Heart right ventricle (tissue), 16 donors: ENCODE measurements at places on chromosomes 1 and 21. TPM values are rescaled to one million over a fixed set of nuclear protein-coding genes. Genes with fewer than 3 reads are reported as not detected.

DNA sequence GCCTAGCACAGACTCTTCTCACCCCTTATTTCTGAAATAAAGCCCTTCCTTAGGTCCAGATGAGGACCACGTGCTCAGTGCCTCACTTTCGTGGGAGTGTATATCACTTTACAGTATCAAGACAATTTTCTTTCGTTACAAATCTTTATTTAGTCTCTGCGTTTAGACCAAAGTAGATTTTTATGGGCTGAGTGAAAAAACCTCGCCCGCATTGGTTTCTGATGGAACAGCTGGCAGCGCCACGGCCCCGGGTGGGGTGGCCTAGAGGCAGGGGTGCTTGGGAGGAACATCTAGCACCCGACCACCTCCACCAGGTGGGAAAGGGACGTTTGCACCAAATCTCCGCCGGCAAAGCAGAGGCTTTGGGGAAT lies 7.6 kb downstream of the SIM2 start:
- H3K36me3 ChIP-seq: no peaks in the 10 kb centered on the region
- H3K27me3 ChIP-seq: peaks cover 100% of the 10 kb centered on the region
- peaks cover 32% of the 10 kb centered on the region for H3K4me1 ChIP-seq
- no peak overlapping the region for H3K4me3 ChIP-seq
- no peak overlapping the region for H3K27ac ChIP-seq

- H3K27me3 ChIP-seq: no peaks in the 10 kb centered on the region
- no peak overlapping the region for H3K27ac ChIP-seq
- H3K36me3 ChIP-seq: no peaks in the 10 kb centered on the region
- H3K4me1 ChIP-seq: peaks cover 18% of the 10 kb centered on the region
- H3K4me3 ChIP-seq: no peak overlapping the region
Measured at GRCh38 chr1:89594096-89594740, 38.7 kb upstream of the LRRC8C start.

DISP3 gene
- 0.05 TPM for total RNA-seq

GRCh38 chr1:170770254-170770653 lies 106.3 kb downstream of the PRRX1 start:
- no peaks in the 10 kb centered on the region for H3K4me1 ChIP-seq
- no peaks in the 10 kb centered on the region for H3K27me3 ChIP-seq
- H3K27ac ChIP-seq: no peak overlapping the region
- DNase-seq: peak; percentile 20

- peaks cover 55% of the 10 kb centered on the region for H3K4me1 ChIP-seq
- no peak for DNase-seq
- H3K36me3 ChIP-seq: no peaks in the 10 kb centered on the region
- no peak overlapping the region for H3K4me3 ChIP-seq
- no peaks in the 10 kb centered on the region for H3K27me3 ChIP-seq
Measured at GRCh38 chr1:226825037-226825745, 45.2 kb upstream of the PSEN2 start.
